ENCODE measurements at places on chromosomes 2 and 18. TPM values are rescaled to one million over a fixed set of nuclear protein-coding genes. Genes with fewer than 3 reads are reported as not detected.

The TMEM247 gene
- total RNA-seq = not detected

GRCh38 chr2:159160412-159160811 is 126.1 kb downstream of the WDSUB1 start:
- peaks cover 29% of the 10 kb centered on the region for H3K36me3 ChIP-seq
- no peaks in the 10 kb centered on the region for H3K27me3 ChIP-seq
- DNase-seq = no peak
- no peak overlapping the region for H3K4me3 ChIP-seq
- peaks cover 37% of the 10 kb centered on the region for H3K4me1 ChIP-seq

DNA sequence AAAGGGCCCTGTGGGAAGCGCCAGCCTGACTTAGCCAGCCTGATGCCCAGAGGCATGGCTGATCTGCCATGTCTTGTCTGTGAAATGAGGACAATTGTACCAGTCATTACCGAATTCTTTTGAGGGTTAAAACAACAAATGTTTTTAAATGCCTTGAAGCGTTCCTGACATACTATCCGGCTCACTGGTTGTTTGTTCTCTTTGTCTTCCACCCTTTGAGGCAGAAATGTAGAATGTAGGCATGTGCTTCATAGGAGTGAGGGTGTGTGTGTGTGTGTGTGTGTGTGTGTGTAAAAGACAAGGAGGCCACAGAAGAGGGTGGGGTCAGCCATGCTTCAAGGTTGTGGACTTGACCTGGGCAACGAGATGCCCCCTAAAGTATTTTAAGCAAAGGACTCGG is 35.5 kb downstream of the TGFBRAP1 start:
- no peak for DNase-seq
- no peak overlapping the region for H3K4me3 ChIP-seq
- no peaks in the 10 kb centered on the region for H3K27me3 ChIP-seq
- no peak overlapping the region for H3K27ac ChIP-seq
- no peaks in the 10 kb centered on the region for H3K4me1 ChIP-seq

The PPP1R1C gene
- total RNA-seq = 5.8 TPM

The DDX18 gene
- total RNA-seq = 56.6 TPM

The IL37 gene
- not detected for total RNA-seq

The RBM44 gene
- 1.8 TPM for total RNA-seq

DNA sequence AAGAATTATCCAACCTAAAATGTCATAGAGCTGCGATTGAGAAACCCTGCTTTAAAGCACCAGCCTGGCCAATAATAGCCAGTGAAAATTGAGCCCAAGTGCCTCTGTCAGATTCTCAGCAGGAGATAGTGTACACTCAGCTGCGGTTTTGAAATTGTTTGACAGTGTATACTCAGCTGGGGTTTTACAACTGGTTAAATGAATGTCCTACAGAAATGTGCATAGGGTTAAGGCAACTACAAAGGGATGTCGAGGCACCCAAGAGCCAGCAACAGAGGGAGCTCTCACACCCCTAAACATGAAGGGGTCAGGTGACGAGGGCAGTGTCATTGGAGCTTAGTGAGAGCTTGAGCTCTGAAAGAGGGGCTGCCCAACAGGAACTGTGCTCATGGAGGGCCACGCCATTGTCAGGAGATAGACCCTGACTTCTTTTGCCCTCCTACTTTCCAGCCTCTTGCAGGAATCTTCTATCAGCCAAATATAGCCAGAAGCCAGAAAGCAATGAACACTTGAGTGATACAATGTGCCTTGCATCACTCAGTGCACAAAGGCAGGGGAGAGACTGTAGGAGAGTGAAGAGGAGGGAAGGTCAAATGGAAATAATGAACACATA is 15.1 kb downstream of the ACTG2 start:
- H3K4me3 ChIP-seq = no peak overlapping the region
- DNase-seq = no peak
- no peaks in the 10 kb centered on the region for H3K36me3 ChIP-seq
- no peaks in the 10 kb centered on the region for H3K4me1 ChIP-seq

The CFC1 gene
- total RNA-seq = 0.38 TPM

DNA sequence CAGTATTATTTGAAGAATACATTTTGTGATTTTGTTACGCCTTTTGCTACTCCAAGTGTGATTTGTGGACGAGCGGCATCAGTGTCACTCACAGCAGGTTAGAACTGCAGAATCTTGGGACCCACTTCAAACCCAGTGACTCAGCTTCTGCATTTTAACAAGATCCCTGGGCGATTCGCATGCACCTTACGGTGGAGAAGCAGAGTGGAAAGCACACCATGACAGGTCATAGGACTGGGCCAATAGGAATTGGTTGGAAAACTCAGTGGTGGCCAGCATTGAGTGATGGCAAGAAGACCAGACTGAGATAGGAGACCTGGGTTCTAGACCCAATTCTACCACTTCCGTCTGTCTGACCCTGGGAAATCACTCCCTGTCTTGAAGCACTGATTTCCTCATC is 26.3 kb downstream of the CTLA4 start:
- DNase-seq = no peak
- H3K36me3 ChIP-seq = no peaks in the 10 kb centered on the region
- H3K27me3 ChIP-seq = no peaks in the 10 kb centered on the region
- no peak overlapping the region for H3K4me3 ChIP-seq
- no peaks in the 10 kb centered on the region for H3K4me1 ChIP-seq
- no peak overlapping the region for H3K27ac ChIP-seq

GRCh38 chr2:160490733-160491685 is 2.6 kb downstream of the RBMS1 start:
- peaks cover 24% of the 10 kb centered on the region for H3K4me1 ChIP-seq
- H3K36me3 ChIP-seq = no peaks in the 10 kb centered on the region
- H3K4me3 ChIP-seq = peak overlapping the region; percentile 82
- peak overlapping the region; percentile 96 for H3K27ac ChIP-seq
- no peaks in the 10 kb centered on the region for H3K27me3 ChIP-seq
- no peak for DNase-seq

DNA sequence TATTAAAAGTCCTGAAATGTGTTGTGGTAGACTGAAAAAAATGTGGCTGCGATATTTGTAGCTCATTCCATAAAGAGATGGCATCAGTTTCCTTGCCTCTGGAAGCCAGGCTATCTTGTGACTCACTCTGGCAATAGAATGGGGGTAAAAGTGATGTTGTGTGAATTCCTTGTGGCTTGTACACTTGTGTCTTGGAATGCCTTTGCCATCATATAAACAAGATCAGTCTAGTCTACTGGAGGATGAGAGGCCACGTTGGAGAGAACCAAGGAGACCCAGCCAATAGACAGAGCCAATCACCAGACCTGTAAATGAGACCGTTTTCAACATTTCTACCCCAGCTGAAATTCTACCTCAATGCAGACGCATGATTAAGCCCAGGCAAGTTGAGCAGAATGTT is 254.1 kb downstream of the TRIB2 start:
- DNase-seq = no peak
- H3K4me3 ChIP-seq = no peak overlapping the region
- H3K27ac ChIP-seq = no peak overlapping the region
- no peaks in the 10 kb centered on the region for H3K36me3 ChIP-seq

DNA sequence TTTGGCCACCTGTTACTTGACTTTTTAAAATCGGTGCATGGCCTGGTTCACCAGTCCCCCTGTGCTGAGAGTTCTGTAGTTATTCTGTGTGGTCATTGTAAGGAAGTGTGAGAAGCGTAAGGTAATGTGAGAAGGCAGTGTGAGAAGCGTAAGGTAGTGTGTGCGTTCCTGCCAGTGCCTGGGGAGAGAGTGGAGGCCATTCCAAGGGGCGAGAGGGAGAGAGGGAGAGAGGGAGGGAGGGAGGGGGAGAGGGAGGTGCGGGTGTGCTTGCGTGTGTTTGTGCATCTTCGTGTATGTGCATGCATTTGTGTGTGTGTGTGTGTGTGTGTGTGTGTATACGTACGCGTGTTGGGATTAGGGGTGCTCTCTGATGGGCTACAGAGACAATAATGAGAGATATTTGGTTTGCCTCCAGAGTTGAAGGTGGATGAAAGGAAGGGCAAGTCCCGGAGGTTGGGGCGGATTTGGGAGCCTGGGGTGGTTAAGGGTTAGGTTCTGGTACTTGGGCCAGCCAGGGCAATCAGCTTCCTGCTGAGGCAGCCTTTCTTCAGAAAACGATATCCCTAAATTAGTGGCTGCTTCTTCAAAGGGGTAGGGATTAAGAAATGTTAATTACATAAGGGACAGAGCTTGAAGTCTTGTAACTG is 53.7 kb downstream of the SGPP2 start:
- no peak for DNase-seq
- no peaks in the 10 kb centered on the region for H3K36me3 ChIP-seq
- no peaks in the 10 kb centered on the region for H3K4me1 ChIP-seq
- H3K27ac ChIP-seq = no peak overlapping the region
- H3K27me3 ChIP-seq = peaks cover 6% of the 10 kb centered on the region
- H3K4me3 ChIP-seq = no peak overlapping the region

DNA sequence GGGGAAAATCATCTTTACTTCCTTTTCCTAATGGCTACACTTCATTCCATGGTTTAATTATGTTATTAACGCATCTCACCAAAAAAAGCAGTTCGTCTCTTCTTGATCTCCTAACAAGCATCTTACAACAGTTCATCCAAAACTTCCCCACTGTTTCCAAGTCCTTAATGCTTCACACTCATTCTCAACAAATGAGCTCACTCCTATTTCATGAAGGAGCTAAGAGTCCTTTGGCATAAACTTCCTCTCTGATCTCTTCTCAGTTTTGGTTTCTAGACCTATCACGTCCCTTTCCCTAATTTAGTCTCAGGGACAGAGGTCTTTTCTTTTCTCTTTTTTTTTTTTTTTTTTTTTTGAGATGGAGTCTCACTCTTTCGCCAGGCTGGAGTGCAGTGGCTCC is 205.9 kb upstream of the SLC39A10 start:
- no peak overlapping the region for H3K27ac ChIP-seq
- H3K27me3 ChIP-seq = no peaks in the 10 kb centered on the region
- no peaks in the 10 kb centered on the region for H3K36me3 ChIP-seq

DNA sequence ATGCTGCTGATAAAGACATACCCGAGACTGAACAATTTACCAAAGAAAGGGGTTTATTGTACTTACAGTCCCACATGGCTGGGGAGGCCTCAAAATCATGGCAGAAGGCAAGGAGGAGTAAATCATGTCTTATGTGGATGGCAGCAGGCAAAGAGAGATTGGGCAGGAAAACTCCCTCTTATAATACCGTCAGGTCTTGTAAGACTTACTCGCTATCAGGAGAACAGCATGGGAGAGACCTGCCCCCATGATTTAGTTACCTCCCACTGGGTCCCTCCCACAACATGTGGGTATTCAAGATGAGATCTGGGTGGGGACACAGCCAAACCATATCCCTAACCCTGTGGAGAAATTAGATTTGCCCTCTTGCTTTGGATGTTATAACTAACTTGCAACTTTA is 1068.0 kb upstream of the ZEB2 start:
- DNase-seq = no peak
- peaks cover 7% of the 10 kb centered on the region for H3K4me1 ChIP-seq
- no peak overlapping the region for H3K4me3 ChIP-seq
- no peak overlapping the region for H3K27ac ChIP-seq
- H3K36me3 ChIP-seq = no peaks in the 10 kb centered on the region

- peaks cover 5% of the 10 kb centered on the region for H3K36me3 ChIP-seq
- DNase-seq = no peak
- no peaks in the 10 kb centered on the region for H3K27me3 ChIP-seq
- H3K4me3 ChIP-seq = no peak overlapping the region
These were observed 40.9 kb downstream of the RBBP8 start for GRCh38 chr18:22974001-22974400.

GRCh38 chr2:48397846-48398245 is 132.1 kb upstream of the STON1 start:
- no peaks in the 10 kb centered on the region for H3K27me3 ChIP-seq
- H3K4me1 ChIP-seq = no peaks in the 10 kb centered on the region
- no peak overlapping the region for H3K4me3 ChIP-seq
- H3K36me3 ChIP-seq = no peaks in the 10 kb centered on the region

DNA sequence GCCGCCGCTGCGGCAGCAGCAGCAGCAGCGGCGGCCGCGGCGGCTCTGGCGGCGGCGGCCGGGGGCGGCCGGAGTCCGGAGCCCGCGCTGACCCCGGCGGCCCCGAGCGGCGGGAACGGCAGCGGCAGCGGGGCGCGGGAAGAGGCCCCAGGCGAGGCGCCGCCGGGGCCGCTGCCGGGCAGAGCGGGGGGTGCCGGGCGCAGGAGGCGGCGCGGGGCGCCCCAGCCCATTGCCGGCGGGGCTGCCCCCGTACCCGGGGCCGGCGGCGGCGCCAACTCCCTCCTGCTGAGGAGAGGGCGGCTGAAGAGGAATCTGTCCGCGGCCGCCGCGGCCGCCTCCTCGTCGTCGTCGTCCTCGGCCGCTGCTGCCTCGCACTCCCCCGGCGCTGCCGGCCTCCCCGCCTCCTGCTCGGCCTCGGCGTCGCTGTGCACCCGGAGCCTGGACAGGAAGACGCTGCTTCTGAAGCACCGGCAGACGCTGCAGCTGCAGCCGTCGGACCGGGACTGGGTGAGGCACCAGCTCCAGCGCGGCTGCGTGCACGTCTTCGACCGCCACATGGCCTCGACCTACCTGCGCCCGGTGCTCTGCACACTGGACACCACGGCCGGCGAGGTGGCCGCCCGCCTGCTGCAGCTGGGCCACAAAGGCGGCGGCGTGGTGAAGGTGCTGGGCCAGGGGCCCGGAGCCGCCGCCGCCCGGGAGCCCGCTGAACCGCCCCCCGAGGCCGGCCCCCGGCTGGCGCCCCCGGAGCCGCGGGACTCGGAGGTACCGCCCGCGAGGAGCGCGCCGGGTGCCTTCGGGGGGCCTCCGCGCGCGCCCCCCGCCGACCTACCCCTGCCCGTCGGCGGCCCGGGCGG is 646 bp downstream of the PHLPP1 start:
- H3K27me3 ChIP-seq = no peaks in the 10 kb centered on the region
- peak overlapping the region; percentile 86 for H3K27ac ChIP-seq
- H3K36me3 ChIP-seq = no peaks in the 10 kb centered on the region

- no peak overlapping the region for H3K27ac ChIP-seq
- H3K4me3 ChIP-seq = no peak overlapping the region
- no peaks in the 10 kb centered on the region for H3K4me1 ChIP-seq
- no peaks in the 10 kb centered on the region for H3K36me3 ChIP-seq
- no peak for DNase-seq
These were observed 250.2 kb downstream of the OTX1 start for GRCh38 chr2:63300835-63301234.

DNA sequence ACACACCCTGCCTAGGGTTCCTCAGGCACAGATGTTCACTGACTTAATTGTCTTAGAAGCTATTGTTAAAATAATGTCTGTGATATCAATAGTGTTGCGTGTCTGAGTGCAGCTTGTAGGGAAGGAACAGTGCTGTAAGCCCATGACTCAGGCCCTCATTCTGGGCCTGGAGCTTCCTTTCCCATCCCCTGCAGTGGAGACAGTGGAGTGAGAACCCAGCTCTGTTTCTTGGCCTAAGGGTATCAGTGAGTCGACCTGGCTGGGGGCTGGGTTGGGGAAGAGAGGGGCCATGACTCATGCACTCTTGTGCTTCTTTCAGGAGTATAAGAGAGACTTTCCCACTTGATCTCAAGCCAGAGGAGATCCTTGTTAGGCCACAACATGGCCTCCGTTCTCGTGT is 106.8 kb downstream of the HRH4 start:
- H3K4me1 ChIP-seq = no peaks in the 10 kb centered on the region
- DNase-seq = no peak
- H3K4me3 ChIP-seq = no peak overlapping the region
- H3K27me3 ChIP-seq = no peaks in the 10 kb centered on the region
- H3K36me3 ChIP-seq = no peaks in the 10 kb centered on the region

The OXER1 gene
- total RNA-seq = 1.1 TPM

All from upper lobe of right lung (tissue), 1 donor.